Kidney glomerular epithelial cell (primary cell): ENCODE measurements at places on chromosomes 12 and 14.
A peak's percentile ranks its signal among the peaks of the same experiment; 100 is the strongest.

- DNase-seq: no peak
Observed at GRCh38 chr14:105527381-105527825, 1.0 kb downstream of the TMEM121 start.

- DNase-seq: no peak
Observed at GRCh38 chr12:67099858-67100257, 169.3 kb upstream of the CAND1 start.

DNA sequence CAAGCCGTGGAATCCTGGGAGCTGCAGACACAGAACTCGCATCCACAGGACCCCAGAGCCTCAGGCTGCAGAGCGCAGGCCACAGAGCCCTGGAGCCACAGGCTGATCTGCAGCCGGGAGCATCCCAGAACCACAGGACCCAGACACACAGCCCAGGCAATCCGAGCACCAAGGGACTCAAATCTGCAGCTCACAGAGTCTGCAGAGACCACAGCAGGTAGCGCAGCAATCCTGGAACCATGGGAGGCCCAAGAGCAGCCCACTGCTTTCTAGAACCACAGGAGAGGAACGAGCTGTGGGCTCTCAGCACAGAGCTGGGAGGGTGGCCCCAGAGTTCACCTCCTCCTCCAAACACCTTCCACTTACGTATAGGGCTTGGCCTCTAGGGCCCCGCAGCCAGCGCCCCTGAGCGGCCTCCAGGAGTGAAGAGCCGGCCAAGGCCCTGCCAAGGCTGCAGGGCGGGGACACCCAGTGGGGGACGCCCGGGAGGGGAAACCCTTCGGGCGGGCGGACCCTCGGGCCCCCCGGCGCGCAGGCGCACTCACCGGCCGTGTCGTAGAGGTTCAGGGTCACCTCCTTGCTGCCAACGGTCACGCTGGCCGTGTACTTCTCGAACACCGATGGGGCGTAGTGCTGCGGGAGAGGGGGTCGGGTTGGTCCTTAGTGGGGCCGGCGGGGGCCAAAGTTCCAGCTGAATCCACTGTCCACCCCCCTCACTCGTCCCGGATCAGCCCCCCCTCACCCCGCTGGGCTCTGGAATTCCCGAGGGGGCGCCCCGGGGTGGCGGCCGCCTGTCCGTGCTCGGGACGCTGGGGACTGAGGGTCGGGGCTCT, 665 bp downstream of the RHOF start:
- no peak for DNase-seq

GRCh38 chr14:95480887-95481226, 35.6 kb downstream of the SYNE3 start:
- DNase-seq: no peak

GRCh38 chr12:48021485-48022179, 17.4 kb upstream of the COL2A1 start:
- no peak for DNase-seq

DNA sequence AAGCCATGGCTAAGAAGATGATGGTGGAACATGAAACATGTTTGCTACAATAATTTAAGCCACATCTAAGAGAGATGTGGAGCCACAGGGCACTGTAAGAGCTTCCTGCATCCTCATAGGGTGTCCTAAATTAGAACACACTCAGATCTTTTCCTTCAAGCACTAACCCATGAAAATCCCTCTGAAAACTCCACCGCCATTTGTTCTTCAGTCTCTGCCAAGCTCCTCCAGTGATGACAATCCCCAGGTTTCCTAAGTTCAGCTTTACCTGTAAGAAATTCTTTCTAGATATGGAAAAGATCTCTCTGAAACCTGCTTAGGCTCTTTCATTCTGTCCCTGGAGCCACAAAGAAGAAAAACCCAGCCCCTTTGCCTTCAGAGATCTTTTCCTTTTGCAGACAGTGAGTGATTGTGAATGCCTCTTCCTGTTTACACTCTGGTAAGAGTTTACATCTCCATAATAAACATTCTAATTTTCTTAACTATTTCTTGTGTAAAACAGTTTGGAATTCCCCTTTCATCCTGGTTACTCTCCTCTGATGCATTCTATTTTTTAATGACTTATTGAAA, 907.2 kb downstream of the VRK1 start:
- DNase-seq: no peak

GRCh38 chr12:102167821-102168604, 29.6 kb downstream of the PMCH start:
- DNase-seq: no peak

GRCh38 chr14:81164167-81164774, 56.5 kb downstream of the GTF2A1 start:
- peak; percentile 89 for DNase-seq

GRCh38 chr12:49790741-49791555, 37.3 kb downstream of the NCKAP5L start:
- DNase-seq: no peak

DNA sequence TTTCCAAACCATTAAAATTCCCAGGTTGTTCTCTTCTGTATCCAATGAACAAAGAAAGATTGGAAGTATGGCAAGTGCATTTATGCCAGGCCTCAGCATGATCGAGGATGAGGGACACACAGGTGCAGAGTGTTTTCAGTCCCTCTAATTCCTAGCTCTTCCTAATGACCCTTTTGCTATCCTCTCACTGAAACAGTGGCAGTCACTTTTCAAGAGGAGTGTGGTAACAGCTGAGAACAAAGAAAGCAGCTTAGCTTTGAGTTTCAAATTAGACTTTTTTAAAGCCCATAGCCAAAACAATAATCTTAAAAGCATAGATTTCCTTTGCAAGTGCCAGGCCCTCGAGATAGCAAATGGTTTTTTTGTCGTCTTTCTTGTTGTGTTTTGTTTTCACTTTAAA, 110.8 kb downstream of the KCNH5 start:
- no peak for DNase-seq

- DNase-seq: no peak
Observed at GRCh38 chr12:65081496-65081895, 39.6 kb downstream of the WIF1 start.

DNA sequence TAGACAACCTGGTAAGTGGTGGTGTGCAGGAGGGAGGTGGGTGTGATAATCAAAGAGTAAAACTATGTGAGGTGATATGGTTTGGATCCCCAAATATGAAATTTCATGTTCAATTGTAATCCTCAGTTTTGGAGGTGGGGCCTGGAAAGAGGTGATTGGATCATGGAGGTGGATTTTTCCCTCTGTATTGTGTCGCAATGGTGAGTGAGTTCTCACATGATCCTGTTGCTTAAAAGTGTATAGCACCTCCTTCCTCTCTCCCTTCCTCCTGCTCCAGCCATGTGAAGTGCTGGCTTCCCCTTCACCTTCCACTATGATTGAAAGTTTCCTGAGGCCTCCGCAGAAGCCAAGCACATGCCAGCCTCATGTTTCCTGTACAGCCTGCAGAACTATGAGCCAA, 270.2 kb upstream of the FOXG1 start:
- no peak for DNase-seq

DNA sequence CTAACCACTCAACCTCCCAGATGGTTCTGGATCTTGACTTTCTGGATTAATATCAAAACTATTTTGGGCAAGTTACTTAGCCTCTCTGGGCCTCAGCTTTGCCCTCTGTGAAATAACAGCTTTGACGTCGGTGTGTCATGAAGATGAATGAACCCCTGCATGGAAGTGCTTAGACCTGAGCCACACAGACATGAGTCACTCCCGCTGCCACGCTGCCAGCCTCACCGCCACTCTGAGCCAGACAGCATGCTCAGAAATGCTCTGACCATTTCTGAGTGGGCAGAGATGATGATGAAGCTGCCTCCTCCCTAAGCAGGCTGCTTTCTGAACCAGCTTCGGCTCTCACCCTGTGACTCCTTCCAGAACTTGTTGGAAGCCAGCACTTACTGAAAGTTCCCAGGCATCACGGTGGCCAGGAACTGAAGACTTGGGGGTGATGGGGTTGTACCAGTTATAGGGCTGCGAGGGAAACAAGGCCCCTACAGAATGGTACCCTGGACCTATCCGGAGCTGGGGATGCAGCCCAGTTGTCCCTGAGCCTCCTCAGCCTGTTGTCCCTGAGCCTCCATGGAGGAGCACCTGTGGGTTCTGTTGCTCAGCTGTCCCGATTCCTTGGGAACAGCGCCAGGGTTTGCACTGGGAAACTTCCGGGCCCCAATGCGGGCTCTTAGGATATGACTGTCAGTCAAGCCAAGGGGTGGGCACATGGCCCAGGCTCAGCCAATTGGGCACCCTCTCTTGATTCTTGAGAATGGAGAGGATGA, 2.0 kb upstream of the CCDC197 start:
- DNase-seq: peak; percentile 60

GRCh38 chr12:39846971-39847650, 227.5 kb upstream of the ABCD2 start:
- peak; percentile 17 for DNase-seq

- DNase-seq: no peak
Observed at GRCh38 chr12:76836633-76837032, 42.2 kb downstream of the CSRP2 start.

- no peak for DNase-seq
Observed at GRCh38 chr14:72576258-72576657, 317.6 kb downstream of the DPF3 start.

DNA sequence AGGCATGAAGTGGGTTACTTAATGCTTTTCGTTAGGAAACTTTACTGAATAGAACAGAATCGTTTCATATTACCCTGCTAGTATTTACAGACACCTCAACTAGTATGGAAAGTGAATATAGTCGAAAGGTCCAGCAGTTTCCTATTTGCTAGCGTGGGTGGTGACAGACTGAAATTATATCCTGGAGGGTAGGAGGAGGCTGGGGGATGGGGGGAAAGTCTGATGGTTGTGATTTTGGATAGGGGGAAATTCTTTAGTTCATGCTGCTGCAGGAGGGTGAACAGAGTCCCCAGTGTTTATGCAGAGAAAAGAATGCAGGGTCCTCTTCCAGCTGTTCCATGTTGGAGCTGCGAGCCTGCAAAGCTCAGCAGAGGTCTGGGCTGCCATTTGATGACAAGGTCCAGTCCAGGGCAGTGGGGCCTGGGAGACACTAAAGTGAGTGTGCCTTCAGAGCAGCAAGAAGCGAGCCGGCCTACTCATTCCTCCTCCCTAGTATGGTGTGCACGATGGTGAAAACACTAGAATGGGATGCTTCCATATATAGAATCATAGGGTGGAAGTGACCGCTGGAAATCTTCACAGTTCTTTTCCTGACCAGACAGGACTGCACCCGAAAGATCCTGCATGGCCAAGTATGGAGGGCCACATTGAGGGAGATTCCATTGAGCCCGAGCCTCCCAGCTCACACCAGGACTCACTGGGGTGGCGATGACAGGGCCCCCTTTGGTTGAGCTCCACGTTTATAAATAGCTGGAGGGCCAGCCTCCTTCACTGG, 2.1 kb downstream of the SAMD4A start:
- DNase-seq: no peak

GRCh38 chr12:46744283-46744682, 81.5 kb downstream of the SLC38A4 start:
- no peak for DNase-seq

DNA sequence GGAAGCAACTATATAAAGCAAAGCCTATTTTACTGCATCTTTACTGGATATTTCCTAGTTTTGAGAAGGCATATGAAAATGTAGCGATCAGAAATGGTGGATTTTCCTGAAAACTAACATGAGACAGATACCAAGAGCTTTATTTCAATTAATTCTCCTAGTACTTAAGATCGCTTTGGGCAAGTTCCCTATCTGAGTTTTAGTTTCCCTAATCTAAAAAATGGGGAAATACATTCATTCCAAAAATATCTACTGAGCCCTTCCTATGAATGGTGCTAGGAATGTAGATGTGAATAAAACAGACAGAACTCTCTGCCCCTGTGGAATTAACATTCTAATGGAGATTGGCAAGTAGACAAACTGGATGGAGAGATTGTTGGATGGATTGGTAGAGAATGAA, 8.4 kb downstream of the CATSPERB start:
- DNase-seq: no peak

GRCh38 chr12:114166362-114166761, 200.2 kb upstream of the RBM19 start:
- no peak for DNase-seq

DNA sequence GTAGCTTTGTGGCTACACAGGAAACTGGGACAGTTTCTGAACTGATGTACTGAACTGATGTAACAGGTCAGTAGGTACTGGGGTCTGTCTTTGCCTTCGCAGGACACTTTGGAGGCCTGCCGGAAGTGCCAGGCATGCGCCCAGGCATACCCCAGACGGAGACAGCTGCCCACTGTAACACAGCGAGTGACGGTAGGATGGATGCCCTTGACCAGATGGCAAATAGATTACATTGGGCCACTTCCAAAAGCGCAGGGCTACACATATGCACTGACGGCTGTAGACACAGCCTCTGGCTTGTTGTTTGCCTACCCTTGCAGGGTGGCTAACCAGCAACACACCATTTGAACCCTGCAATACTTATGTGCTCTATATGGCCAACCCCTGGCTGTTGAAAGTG, 94.1 kb upstream of the TMPO start:
- DNase-seq: no peak

GRCh38 chr12:47849261-47849660, 29.6 kb upstream of the HDAC7 start:
- DNase-seq: no peak

DNA sequence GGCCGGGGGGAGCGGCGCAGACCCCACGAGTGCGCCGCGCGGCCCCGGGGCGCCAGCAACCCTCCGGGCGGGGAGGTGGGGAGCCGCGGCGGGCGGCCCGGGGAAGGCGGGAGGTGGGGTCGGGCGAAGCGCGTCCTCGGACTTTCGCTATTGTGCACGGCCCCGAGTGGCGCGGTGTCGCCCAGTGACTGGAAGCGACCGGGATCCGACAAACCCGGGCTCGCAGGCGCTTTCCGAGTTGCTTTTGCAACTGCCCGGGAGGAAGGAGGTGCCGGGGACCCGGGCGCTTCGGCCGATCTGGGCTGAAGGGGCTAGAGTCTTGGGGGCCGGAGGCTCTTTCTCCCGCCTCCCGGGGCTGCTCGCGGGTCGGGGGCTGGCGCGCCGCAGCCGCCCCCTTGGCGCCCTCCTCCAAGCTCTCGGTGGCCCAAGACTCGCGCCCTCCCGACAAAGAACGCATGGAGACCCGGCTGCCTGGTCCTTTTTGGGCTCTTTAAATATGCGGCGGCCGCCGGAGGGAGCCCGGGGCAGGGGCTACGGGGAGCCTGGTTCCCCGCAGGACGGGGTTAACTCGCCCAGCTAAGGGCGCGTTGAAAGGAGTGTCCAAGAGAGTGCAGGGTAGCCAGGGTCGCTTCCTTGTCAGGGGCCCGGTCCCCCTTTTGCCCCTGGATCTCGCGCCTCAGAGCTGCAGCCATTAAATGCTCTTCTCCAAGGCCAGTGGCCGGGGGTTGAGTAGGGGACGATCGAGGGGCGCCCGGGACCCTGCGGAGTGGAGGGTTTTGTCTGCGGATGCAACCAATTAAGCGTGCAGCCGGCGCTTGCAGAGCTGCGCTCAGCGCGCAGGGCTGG, 1.4 kb downstream of the HMGA2 start:
- no peak for DNase-seq

DNA sequence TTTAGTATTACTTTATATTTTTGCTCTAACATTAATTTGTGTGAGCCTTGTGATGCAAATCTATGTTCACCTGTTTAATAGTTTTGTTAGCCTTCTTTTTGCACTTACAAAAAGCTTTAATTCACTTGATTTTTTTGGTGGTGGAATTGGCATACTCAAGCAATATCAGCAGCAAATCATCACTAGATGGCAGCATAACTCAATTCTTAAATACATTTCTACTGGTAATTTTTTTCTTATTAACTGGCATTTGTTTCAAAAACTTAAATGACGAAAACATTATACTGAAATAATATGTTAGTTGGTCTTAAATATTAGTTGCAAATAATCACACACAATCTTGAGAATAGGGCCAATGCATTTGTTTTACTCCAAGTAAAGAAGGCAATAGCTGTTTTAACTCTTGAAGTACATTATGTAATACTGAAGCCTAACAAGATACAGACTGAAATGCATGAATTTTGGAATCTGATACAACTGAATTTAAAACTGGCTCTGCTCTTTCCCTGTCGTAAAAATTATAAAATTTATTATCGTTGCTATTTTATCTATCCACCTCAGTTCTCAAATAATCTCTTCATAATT, 151.5 kb downstream of the ATXN7L3B start:
- peak; percentile 49 for DNase-seq
